Kidney (tissue), 22 donors: ENCODE measurements at places on chromosomes 6 and 20. TPM values are rescaled to one million over a fixed set of nuclear protein-coding genes. Genes with fewer than 3 reads are reported as not detected.
A peak's percentile ranks its signal among the peaks of the same experiment; 100 is the strongest.

DNA sequence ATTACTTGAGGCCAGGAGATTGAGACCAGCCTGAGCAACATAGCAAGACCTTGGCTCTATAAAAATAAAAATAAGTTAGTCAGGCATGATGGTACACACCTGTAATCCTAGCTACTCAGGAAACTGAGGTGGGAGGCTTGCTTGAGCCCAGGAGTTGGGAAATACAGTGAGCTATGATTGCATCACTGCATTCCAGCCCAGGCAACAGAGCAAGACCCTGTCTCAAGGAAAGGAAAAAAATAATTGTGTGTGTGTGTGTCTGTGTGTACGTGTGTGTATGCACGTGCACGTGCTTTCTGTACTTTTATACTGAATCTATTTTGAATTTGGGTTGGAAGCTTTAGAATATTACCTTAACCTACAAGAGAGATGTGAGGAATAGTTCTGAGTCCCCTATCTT is 58.9 kb downstream of the KIZ start:
- DNase-seq = peak; percentile 21

DNA sequence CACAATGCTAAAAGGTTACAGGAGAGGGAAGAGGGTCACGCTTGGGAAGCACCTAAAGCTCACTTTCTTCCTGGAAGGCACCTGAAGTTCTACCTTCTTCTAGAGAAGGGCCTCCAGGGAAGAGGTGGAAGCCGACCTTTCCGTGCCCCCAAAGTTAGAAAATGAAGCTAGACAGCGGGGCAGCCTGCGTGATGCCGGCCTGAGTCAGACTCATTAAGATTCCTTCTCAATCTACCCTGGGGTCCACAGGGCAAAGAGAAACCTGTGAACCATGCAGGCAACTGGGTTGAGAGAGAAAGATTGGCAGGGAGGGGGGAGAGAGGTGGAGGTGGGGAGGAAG is 54.8 kb upstream of the CCDC167 start:
- peak; percentile 74 for DNase-seq

DNA sequence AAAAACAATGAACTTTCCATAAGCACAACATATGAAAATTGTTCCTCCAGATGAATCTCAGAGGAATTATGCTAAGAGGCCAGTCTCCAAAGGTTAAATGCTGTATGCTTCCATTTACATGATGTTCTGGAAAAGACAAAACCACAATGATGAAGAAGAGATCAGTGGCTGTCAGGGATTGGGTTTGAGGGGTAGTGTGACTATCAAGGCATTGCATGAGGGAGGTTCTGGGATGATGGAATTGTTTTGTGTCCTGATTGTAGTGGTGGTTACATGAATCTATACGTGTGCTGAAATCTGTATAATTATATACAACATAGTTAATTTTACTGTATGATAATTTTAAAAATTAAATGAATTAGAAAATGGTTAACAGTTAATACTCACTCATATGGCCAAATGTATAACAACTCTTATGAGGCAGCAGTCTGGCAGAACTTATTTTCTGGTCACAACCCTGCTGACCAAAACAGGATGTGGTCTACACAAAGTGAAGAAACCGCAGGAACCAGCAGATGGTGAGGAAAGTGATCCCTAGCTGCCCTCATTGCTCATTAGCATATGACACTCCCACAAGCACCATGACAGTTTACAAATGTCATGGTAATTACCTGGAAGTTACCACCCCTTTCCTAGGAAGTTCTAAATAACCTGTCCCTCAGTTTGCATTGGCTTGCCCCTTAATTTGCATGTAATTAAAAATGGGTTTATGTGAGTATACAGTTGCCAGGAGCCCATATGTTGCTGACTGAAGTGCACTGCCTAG is 31.9 kb downstream of the NSFL1C start:
- DNase-seq = no peak

GRCh38 chr6:107982486-107982885 is 24.5 kb upstream of the SEC63 start:
- no peak for DNase-seq

The PSORS1C2 gene
- polyA plus RNA-seq = not detected

DNA sequence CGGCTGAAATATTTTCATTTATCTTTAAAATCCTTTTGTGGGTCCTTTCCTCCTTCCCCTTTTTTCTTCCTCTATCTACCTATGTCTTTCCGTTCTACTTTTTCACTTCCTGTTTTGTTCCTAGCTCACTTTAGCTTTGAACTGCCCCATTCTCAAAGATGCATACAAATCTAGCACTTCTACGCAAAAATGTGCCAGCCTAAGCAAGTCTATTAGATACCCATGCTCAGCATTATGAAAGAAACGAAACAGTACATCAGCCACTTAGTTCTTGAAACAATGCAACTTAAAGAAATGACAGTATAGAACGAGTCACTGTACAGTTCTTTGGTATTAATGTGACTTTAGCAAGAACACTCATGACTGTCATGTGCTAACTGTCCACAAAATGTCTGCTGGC is 47.3 kb upstream of the MARCKS start:
- no peak for DNase-seq

GRCh38 chr20:46642969-46643343 is 8.3 kb downstream of the SLC13A3 start:
- no peak for DNase-seq

DNA sequence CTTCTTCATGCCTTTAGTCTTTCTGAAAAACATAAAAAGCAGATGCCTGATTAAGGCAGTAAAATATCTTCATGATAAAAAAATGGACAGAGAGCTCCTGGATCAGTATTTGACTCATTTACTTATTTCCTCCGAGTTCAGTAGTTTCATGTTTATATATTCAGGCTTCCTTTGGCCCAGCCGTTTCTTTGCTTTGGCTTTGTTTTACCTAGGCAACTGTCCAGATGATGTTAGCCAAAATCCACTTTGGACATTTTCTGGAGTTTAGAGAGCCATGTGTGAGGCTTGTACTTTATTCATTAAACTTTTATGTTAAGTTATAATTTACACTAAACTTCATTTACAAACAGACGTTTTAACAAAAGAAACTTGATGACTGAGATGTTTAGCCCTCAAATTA is 307.1 kb upstream of the RSPO3 start:
- no peak for DNase-seq

GRCh38 chr6:100300221-100300736 is 164.4 kb downstream of the SIM1 start:
- no peak for DNase-seq

- no peak for DNase-seq
Observed at GRCh38 chr6:27176096-27176495, 71.4 kb upstream of the PRSS16 start.

The C20orf141 gene
- not detected for polyA plus RNA-seq

DNA sequence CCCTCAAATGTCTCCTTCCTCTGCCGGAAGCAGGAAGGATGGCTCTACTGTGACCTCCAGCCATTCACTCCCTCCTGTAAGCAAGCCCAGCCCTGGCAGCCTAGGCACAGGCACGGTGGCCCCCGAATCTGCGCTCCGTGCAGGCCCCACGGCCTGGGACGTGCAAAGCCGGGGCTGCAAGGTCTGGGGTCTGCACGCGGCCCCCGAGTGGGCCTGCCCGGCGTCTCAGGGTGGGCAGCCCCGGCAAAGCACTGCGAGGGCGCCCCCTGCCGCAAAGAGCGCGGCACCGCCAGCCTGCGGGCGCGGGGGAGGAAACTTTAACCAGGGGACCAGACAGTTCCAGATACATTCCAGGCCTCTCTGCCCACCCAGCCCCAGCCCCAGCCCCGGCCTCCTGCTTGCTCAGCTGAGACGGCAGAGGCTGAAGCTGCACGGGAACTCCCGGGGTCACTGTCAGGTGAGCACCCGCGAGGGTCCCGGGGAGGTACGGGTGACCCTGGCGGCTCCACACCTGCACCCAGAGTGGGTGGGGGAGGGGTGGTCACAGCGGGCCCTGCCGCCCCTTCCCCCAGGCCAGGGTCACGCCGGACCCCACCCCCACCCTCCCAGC is 98.8 kb downstream of the ASXL1 start:
- peak; percentile 98 for DNase-seq

The BEND3 gene
- 1.1 TPM for polyA plus RNA-seq

- DNase-seq = peak; percentile 99
Observed at GRCh38 chr6:89081423-89082322, 1.1 kb downstream of the PNRC1 start.

GRCh38 chr6:2708456-2708855 is 42.3 kb downstream of the MYLK4 start:
- no peak for DNase-seq

DNA sequence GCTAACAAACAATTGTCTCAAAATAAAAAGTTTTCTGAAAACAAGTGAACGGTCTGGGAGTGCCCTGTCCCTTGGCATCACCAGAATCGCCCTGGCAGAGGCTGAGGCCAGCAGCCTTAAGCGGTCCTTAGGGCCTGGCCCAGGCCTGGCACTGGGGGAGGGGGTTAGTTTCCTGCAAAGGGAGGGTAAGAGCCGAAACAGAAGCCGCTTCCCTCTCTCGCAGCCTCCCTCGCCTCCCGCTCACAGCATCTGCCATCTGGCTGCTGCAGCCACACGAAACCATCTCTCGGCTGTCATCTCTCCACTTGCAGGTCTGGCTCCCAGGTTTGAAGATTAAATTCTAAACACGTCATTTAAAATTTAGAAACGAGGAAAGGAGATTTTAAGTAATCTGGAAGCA is 31.5 kb downstream of the PMEPA1 start:
- DNase-seq = no peak

DNA sequence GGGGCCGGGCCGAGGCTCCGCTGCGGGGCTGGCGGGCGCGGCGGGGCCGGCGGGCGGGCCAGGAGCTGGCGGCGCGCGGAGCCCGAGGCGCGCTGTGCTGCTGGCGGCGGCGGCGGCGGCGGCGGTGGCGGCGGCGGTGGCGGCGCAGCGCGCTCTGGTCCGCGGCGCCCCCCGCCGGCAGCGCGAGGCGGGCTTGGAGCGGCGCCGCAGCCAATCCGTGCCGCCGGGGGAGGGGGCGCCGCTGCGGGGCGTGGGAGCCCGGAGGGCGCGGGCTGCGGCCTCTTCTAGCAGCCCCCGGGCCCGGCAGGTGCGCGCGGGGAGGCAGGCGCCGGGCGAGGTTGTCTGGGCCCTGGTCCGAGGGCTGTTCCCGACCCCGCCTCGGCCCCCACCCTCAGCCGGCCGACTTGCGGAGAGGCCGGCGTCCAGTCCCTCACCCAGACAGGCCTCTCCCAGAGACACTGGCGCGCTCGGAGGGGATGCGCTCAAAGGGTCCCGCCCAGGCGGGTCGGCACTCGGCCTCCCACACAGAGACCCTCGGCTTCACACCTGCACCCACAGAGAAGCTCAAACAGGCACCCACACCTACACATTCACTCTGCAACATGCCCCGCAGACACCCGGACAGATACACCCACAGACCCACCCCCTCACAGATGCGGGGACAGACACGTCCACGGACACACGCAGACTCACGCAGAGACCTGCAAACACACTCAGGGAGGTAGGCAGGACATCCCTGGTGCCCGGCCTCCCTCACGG is at the start of gene RIMS4:
TSS of gene RIMS4 (minus strand) at position 156 of the 759 bp plus-strand sequence. CDS start 275 bp downstream, outside the sequence.
- peak; percentile 50 for DNase-seq

DNA sequence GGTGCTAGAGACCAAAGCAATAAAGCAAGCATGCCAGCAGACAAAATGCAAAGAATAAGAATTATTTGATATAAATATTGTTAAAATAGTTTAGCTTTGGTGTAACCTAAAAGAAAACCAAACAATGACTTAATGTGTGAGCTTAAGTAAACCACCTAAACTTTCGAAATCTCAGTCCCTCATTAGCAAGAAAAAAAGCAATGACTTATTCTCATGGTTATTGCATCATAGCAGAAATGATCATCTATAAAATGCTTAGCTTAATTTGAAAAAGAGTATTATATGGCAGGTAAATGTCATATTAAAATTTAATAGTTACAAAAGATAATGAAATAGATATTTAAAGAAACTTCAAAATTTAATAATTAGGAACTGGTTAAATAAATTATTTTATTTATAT is 1395.7 kb upstream of the EYS start:
- DNase-seq = no peak

The SEMG1 gene
- polyA plus RNA-seq = not detected

DNA sequence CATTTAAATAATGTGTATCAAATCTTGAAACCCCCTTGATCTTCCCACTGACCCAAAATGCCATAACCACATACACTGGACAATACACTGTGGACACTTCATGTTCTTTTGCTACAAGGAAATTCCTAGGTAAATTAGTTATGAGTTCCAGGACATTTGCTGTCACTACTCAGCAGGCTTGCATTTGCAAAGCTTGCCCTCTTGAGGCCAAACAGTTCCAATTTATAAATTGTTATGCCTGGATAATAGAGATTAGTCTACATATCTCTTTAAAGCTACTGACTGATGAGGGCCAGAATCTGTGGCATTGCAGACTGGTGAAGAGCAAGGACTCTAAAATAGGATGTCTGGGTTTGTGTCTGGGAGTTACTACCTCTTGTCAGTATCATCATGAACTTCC is 17.4 kb upstream of the RAB32 start:
- no peak for DNase-seq

- DNase-seq = no peak
Observed at GRCh38 chr6:56434606-56435005, 187.2 kb upstream of the COL21A1 start.

DNA sequence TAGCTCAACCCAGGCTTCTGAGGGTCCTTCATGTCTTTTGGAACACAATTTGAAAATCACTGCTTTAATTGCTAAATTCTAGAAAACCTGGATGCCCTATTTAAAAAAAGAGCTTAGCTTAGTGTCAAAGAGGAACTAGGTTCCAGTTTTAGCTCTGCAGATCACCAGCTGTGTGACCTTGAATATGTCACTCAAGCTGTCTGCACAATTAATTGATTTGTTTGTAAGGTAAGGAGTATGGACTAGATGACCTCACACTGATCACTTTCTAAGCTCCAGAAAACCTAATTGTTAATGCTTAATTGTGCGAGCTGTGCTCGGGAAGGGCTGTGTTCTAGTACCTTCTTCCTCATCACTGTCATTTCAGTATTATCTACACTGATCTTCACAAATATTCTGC is 26.2 kb downstream of the UTRN start:
- DNase-seq = no peak

DNA sequence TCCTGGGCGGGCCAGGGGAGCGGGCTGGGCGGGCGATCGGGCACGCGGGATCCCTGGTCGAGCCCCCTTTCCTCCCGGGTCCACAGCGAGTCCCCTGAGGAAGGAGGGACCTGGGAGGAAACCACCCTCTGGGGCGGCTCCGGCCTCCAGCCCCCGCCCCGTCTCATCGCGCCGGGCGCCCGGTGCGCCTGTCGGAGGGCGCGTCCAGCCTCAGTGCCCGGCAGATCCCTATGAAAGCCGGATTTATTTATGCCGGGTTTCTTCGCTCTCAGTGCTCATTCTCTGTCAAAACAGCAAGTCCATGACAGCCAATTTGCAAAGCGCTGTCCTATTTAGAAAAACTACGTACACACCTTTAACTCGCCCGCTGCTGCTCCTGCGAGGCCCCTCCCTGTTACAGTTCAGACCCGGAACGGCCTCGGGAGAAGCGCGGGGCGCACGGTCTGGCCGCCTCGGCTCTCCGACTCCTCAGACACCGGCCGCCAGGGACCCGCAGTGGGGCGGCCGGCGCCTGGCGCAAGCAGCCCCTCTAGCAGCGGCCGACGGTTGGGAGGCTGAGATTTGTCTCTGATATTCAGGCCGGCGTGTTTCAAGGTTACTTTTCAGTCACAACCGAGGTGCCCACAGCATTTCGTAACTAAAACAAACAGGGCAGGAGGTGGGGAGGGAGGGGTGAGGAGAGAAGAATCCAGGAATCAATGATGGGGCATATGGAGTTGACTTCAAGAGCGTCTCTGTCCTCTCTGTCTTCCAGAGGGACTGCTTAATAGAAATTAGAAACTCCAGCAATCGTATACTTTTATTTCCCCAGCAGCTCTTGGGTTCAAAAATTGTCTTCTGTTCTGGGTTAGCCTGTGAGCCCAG is 782 bp upstream of the FOXA2 start:
- peak; percentile 31 for DNase-seq

The CST5 gene
- not detected for polyA plus RNA-seq
